ENCODE measurements at places on chromosomes 1 and 21.
A peak's percentile ranks its signal among the peaks of the same experiment; 100 is the strongest.

DNA sequence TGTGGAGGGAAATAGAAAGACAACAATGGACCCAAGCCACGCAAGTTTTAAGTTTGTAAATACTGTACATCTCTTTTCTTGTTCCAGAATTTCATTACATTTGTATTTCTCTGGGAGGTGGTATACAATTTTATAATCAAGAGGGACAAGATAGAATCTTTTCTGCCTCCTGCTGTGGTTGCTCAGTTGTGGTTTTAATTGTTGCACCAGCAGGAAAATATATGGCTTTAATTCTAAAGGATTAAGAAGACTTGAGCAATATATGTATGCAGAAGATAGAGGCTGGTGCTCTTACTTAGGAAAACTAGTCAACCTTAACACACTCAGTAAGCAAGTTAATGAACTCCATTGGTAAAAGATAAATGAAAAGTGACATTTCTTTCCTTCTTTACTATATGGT, 19.8 kb upstream of the ASB17 start:
- no peak for DNase-seq

DNA sequence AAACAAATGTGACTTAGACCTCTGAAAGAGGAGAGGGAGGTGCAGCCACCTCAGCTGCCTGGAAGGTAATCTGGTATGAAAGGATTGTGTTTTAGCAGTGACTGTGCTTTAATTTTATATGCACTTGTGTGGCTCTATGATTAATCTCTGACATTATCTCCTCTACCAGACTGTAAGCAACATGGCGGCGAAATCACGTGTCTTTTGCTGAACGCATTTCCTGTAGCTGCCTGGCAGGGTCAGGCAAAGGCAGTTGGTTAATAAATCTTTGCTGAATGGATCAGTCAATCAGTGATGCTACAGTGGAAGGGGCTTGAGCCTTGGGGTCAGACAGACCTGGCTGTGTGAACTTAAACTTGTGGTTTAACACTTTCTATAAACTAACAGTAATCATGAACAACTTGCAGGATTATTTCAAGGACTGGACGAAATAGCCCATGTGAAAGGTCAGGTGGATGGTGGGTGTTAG, 96.9 kb downstream of the ADSS2 start:
- DNase-seq: peak; percentile 25

DNA sequence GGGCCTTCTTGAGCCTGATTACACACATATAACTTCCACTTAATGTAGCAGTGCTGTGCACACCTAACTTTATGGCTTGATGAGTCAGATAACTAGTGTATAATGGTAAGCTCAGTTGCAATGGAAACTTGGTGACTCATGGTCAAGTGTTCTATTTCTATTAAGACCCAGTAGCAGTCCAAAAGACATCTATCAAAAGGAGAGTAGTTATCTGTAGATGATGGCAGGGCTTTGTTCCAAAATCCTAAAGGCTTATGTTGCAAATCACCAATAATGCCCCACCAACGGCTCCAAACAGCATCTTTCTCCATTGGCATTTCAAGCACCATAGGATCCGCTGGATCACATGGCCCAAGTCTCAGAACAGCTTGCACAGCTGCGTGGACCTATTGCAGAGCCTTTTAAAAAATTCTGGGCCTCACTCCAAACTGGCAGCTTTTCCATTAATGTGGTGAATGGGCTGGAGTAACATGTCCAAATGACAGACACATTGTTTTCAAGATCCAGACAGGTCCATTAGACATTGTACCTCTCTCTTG, 566.8 kb upstream of the USP24 start:
- peak; percentile 87 for DNase-seq

DNA sequence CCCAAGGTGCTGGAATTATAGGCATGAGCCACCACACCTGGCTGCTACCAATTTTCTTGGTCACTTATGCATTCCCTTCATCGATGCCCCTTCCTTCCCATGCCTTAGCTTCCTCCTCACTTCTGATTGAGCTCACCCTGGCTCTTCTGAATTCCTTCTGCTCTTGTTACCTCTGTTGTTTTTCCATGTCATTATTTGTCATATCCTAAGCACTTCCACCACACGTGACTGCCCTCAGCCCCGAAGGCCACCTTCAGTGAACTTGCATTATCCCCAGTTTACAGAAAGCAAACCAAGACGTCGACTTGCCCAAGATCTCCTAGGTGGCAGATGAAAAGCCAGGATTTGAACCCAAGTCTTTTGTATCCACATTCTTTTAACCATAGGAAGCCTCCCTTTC, 30.7 kb downstream of the CA6 start:
- no peak for DNase-seq

DNA sequence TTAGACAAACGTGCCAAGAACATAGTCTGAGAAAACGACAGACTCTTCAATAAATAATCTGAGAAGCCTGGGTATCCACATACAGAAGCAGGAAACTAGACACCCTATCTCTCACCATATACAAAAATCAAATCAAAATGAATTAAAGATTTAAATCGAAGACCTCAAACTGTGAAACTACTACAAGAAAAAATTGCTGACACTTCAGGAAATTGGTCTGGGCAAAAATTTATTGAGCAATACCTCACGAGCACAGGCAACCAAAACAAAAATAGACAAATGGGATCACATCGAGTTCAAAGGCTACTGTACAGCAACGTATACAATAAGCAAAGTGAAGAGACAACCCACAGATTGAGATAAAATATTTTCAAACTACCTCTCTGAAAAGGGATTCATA, 292.8 kb upstream of the RGS18 start:
- DNase-seq: no peak

DNA sequence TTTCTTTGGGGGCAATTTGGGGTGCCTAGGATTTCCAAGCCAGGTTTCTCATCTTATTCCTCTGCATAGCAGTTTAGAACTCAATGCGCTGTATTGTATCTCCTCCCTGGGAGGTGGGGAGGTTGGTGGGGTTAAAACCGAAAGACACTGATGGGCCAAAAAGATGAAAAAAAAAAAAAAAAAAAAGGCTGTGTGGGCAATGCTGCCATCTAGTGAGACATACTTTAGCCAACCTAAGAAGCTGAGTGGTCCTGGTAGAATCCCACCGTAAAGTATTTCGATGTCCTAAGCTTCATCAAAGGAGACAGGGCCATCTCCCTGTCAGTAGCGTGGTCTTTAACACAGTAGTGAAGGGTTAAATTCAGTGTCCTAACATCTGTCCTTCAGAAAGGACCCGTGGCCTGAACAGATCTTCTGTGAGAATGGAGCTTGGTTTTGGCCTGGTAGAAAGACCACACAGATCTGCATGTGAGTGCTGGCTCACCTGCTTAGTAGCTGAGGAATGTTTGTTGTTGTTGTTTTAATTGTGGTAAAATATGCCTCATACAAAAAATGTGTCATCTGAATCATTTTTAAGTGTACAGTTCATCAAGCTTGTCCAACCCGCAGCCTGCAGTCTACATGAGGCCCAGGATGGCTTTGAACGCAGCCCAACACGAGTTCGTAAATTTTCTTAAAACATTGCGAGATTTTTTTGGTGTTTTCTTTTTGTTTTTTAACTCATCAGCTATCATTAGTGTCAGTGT, 226.2 kb downstream of the KIF26B start:
- DNase-seq: peak; percentile 19

GRCh38 chr1:214514032-214514818, 37.2 kb downstream of the PTPN14 start:
- DNase-seq: peak; percentile 37

- no peak for DNase-seq
Measured at GRCh38 chr1:193416226-193417024, 230.0 kb upstream of the B3GALT2 start.

DNA sequence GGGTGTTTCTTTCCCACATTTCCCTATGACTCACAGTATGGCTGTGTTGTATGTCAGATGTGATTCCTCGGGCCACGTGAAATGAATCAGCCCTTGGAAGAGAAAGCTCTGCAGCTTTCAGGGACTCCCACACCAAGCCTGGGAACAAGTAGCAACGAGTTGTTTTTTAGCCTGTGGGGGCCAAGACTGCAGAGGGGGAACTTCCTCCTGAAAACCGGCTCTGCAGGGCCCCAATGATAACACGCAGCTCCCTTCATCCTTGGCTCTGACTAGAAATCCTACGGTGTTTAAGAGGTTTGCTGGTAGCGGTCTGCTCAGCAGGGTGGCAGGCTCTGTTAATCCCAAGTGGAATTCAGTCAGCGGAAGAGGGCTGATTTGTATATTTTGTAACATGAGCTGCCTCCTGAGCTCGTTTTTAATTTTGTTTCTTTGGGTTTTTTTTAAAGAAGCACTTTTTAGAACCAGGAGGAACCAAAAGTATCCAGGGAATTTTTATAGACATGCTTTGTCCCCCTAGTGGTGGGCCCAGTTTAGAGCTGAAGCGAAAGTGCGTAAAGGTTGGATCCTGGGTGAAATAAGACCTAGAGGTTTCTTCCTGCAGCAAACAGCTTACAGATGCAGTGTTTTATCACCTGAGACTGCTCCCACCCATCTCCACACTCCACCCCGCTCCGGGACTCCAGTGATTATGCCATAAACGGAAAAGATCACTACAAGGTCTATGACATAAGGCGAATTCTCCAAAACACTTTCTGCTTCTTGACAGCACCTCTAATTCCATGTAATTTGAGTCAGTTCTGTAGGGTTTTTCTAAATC, 48.8 kb downstream of the LAMC2 start:
- peak; percentile 94 for DNase-seq

GRCh38 chr21:28547766-28548165, 444.9 kb downstream of the LTN1 start:
- DNase-seq: no peak

DNA sequence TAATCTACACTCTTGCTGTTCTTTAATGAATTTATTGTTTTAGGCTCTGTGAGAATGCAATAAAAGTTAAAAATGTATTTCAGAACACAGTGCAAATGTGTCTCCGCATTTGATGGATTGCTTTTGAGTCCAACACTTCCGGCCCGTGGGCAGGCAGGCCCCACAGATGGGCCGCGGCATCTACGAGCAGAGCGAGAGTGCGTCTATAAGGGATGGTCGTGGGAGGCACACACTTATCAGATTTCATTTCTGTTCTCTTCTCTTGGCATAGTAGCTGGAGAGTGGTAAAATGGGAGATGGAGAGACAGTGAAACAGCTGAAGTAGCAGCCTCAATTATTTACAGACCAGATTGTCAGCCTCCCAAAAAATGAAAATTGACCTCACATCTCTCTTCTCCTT, 134.2 kb downstream of the NAV1 start:
- DNase-seq: no peak

GRCh38 chr1:182391028-182391361, 595 bp downstream of the GLUL start:
- DNase-seq: no peak

- DNase-seq: no peak
Measured at GRCh38 chr1:38334930-38335592, 288.5 kb upstream of the POU3F1 start.

DNA sequence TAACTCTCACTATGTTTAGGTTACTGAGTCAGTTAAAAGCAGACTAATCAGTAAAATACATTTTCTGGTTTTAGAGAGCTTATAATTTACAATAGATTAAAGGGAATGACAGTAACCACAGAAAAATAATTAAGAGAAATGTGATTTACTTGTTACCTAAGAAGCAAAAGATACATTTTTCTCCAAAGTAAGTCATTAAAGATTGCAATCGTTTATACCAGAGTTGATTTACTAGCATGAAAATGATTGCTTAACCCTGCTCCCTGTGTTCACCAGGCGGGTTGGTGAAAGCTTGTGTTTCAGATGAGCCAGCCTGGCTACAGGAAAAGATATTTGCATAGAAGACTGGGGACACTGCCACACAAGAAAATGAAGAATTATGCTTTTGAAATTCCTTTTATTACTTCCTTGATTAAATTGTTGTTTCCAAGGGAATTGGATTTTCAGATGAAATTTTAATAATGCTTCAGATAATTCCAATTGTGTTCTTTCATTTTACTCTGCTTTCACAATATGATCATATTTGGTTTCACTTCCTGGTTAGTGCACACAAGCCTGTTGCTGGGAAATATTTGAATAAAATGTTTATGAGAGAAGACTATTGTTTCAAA, 27.9 kb downstream of the LRRC8B start:
- no peak for DNase-seq

GRCh38 chr1:174736831-174737230, 262.9 kb upstream of the CACYBP start:
- no peak for DNase-seq

- DNase-seq: peak; percentile 84
Measured at GRCh38 chr21:27734146-27734545, 767.3 kb upstream of the ADAMTS5 start.

- DNase-seq: no peak
Measured at GRCh38 chr21:29230551-29231261, 68.0 kb upstream of the BACH1 start.

DNA sequence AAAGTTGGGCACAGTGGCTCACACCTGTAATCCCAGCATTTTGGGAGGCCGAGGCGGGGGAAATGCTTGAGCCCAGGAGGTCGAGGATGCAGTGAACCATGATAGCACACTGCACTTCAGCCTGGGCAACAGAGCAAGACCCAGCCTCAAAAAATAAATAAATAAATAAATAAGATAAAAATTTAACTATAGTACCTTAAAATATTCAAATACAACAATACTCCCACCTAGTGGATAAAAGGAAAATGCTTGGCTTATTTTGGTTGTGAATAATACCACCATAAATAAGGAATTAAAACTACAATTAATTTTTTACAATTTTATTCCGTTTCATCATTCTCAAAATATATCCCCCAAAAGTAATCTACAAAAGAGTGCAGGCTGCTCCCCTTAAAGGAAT, 8.1 kb downstream of the PSMG1 start:
- DNase-seq: peak; percentile 38

DNA sequence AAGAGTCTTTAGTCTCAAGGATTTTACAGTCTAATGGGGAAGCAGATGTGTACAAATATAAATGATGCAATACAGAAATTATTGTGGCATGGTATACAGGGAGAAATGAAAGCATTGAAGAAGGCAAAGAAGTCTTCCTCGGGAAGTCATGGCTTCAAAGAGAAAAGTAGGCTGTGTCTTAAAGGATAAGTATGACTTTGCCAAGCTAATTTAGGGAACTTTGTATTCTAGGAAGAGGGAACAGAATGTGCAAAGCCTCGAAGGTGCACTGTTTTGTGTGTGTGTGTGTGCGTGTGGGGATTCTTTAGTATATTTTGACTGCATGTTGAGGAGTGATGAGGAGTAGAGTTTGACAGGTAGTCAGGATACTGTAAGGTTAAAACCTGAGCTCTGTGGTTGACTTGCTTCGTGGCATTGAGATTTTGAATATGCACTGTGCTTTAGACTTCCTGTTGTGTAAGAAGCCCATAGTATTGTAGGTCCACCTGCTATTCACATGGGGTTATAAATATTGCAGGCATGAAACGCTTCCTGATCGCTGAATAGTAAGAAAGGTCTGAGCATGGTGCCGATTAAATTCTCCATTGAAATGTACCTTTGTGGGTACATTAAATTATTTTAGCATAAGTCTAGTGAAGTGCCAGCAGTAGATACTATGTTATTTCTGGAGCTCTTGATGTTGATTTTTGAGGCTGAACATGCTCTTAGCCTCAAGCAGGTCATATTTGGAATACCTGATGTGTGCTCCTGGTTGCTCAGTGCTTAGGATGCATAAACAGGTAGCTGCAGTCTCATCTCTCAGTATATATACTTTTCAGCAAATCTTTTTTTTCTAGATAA, 8.0 kb downstream of the SMAP2 start:
- DNase-seq: no peak
